ENCODE measurements at places on chromosomes 7 and 10.

DNA sequence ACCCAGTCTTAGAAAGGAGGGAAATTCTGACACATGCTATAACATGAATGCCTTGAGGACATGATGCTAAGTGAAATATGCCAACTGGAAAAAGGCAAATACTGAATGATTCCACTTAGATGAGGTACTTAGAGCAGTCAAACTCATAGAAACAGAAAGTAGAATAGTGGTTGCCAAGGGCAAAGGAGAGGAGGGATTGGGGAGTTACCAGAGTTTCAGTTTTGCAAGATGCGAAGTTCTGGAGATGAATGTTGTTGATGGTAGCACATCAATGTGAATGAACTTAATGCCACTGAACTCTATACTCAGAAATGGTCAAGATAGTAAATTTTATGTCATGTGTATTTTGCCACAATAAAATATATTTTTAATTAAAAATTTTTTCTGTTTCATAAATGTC is 38.9 kb downstream of the DRGX start:
- DNase-seq, result no peak

DNA sequence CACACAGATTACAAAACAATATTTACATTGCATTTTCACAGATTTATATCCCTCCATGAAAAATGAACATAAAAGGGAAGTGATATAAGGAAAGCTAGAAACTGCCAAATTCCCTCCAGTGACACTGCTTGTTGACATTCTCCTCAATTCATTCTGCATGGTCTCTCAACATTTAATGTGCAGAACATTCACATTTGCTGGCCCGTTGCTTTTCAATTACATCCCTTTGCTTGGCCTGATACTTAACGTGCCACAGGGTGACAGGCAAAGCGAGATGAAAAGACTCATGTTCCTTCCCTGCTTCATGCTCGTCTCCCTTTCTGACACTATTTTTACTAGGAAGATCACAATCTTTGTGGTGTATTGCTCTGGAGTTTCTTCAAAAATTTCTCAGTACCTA is 1019.7 kb upstream of the LRRN3 start:
- DNase-seq, result no peak

- peak; percentile 59 for DNase-seq
Measured at GRCh38 chr10:92573798-92574547, at the start of gene IDE. TSS of gene IDE (minus strand) at chr10:92574093. CDS start at chr10:92574019, 74 bp downstream.

DNA sequence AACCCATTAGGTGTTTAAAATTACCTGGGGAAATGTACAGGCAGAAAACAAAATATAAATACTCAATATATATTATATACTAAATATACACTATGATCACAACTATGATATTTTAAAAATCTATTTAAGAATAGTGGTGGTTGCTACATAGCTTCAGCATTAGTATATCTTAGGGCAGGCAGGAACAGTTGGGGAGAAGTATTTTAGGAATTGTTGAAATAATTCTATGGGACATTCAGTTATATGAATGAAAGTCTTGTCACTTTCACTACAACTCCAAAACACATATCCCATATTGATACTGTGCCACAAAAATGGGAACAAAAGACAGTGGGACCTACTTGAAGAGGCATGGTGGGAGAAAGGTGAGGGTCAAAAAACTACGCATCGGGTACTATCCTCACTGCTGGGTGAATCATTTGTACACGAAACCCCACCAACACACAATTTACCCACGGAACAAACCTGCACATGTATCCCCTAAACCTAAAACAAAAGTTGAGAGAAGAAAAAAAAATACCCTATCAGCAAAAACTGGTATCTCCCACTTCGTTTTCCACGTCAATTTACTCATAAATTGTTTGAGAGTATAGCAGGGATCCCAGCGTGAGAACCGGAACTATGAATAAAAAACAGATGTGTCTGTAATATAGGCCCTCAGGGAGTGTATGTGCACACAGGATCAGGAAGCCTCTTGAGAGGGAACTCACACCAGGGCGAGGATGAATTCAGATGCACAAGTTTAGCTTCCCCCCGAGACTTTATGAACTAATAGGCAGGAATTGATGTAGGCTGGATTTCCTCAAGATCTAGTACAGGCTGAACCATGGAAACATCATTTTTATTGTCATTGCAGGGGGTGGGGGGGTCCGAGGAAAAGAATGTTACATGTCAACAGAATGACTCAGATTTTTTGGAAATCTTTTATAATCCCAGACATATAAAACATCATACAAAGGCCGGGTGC is 16.2 kb downstream of the SLC16A12 start:
- DNase-seq, result no peak

- DNase-seq, result no peak
Measured at GRCh38 chr7:131652194-131652593, 95.8 kb upstream of the PODXL start.

DNA sequence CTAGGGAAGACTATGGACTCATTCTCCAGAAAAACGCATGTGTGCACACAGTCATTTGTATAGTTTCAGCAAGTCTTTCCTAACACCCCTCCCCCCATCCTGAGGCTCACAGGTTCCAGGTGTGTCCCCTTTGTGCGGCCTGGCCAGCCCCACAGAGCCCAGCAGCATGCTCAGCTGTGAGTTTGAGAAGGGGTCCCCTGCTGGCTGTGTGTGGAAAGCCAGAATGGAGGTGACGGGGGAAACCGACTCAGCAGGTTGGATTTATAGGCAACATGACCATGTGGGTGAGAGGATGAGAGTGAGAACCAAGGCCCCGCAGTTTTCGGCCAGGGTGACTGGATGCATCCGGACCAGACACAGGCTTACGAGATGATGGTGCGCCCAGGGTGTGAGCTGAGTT is 9.9 kb downstream of the PTPRE start:
- DNase-seq, result no peak

GRCh38 chr7:142463401-142463850 is 205.6 kb upstream of the PRSS58 start:
- no peak for DNase-seq

DNA sequence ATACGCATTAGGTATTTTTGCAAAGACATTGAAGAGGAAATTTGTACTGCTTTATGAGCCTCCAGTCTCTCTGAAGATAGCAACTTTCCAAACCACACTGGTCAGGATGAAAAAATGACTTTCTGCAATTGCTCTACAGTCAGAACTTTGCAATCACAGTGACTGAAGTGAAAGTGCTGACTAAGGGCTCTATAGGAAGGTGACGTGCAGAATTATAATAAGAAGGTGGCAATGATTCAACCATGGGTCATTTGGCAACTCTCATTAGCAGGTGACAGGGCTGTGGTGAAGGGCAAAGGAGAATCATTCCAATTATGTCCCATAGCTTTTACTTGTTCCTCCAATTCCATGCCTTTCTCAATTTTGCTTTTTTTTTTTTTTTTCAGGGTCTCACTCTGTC is 311.0 kb downstream of the ANKRD30A start:
- no peak for DNase-seq

GRCh38 chr10:60883187-60883586 is 60.8 kb downstream of the RHOBTB1 start:
- DNase-seq, result no peak

DNA sequence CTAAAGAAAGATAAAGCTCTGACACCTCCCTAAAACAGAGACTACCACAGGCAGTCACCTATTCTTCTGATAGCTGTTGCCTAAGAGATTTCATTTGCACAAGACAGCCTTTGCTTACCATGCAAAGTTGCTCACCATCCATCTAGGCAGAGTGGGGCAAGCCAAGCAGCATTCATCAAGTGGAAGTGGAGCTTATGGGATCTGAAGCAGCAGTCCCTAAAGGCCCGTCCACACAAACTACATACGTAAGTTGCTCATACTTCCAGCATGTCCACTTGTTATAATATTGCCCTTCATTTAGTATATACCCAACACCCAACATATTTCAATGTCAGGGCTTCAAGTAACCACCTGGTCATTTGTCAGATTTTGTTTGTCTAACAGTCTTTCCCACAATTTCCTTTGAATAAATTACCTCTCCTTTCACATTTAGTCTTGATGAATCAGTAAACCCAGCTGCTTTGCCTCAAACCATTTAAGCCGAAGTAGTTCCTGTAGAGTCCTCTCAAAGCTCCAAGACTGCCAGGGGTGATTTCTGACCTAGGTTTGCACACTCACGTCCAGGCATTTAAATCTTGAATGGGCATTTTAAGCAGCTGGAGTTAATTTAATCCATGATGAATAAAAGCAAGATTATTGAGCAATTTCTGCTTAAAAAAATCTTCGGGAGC is 67.9 kb downstream of the ATAD1 start:
- no peak for DNase-seq

- no peak for DNase-seq
Measured at GRCh38 chr10:48468130-48468790, 136.6 kb downstream of the ARHGAP22 start.

GRCh38 chr7:156659961-156660360 is 19.4 kb downstream of the RNF32 start:
- DNase-seq, result no peak

DNA sequence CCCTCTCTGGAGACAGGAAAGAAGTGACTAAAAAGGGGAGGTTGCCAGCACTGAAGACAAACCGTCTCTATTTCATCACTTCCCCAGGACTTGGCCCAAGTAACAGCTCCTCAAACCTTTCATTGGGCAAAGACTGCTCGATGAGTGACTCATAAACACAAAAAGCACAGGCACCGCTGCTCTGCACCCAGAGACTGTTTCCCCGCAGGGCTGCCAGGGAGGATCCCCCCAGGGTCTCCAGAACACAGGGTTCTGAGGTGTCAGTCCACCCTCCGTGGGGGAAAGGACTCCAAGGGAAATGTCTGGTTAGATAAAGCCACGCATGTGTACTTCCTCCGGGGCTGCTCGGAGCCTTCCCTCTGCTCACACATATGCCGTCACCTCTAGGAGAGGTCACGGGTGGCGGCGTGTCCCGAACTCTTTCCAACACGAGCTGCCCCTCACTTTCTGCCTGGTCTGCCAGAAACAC is 59.9 kb downstream of the INSIG1 start:
- no peak for DNase-seq

GRCh38 chr7:4409946-4410345 is 272.1 kb upstream of the FOXK1 start:
- no peak for DNase-seq

DNA sequence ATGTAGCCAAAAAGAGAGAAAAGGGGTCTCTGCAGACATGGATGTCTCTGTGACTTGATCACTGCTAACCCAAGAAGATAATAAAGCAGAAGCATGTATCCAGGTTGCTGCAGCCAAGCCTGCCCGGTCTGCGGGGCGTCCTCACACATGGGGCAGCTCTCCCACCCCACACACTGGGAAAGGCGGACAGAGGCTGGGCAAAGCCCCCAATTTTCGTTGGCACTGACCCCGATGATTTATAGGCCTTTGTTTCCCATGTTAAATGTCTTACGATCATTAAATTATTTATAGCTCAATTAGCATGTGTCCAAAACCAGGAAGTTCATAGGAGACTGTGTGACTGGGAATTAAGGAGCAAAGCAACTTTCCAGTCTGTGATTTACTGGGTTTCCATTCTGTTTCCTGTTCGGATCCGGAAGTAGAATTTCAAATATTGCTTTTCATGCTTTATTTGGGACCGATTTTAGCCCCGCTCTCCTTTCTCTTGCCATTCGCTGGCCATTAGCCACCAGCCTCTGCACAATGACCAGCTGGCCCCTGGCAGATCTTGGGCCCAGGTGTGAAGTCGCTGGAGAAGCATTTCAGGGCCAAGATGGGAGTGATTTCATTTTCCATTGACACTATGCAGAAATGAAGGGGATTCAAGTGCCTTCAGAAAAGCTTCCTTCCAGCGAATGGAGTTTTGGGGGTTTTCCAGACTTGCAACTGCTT is 91.6 kb downstream of the EGFR start:
- no peak for DNase-seq

DNA sequence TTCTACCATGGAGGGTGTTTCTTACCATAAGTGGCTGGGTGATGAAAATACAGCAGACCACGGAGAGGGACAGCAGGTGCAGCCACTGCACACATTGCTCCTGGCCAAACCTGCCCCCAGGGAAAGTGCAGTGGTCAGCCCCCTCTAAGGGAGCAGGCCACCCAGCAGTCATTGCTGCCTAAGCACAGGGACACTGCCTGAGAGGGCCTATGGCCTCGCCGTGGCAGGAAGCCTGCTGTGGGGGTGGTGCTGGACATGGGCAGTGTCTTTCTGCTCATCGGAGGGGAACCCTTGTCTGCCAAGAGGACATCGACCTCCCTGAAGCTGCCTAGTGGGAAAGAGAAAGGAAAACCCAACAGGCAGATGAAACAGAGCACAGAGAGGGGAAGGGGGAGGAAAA is 118.3 kb downstream of the PKD1L1 start:
- no peak for DNase-seq

DNA sequence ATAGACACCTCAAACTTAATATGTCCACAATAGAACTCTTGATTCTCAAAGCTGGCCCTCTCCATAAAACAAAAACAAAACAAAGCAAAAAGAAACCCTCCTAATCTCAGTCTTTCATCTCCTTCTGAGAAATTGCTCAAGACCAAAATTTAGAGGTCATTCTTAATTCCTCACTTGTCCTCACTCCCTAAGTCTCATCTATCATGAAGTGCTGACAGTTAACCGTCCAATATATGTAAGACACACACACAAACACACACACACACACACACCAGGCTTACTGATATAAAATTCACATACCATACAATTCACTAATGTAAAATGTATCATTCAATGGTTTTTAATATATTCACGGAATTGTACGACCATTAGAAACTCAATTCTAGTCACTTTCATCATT is 17.0 kb upstream of the SVIL start:
- DNase-seq, result no peak

- DNase-seq, result no peak
Measured at GRCh38 chr7:147912291-147912690, 678.3 kb upstream of the C7orf33 start.

- no peak for DNase-seq
Measured at GRCh38 chr7:74288034-74288881, 949 bp upstream of the CLIP2 start.

DNA sequence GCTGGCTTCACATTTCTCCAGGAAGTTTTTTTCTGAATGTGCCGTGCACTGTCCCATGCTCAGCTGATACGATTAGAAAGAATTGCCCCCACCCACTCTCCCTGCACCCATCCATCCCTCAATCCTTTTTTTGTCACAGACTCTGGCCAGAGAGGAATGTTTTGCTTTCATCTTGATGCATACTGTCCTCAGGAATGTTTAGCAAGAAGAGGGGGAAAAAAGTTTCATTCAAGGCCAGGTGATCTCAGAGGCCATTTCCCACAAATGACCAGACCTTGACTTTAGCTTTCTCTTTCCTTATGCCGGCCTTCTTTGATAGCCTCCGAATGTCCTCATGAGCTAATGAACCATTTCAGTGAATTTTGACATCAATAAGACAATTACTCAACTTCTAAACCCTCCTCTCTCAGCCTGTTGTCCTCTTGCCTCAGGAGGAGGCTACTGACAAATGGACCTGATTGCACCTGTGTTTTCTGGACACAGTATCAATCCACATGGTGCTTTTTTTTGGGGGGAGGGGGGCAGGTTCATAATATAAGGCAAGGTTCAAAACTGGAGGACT is 105.0 kb upstream of the KLF6 start:
- no peak for DNase-seq

Data from NCI-H1930 (cell line).